ENCODE measurements at places on chromosomes 12 and 14.

DNA sequence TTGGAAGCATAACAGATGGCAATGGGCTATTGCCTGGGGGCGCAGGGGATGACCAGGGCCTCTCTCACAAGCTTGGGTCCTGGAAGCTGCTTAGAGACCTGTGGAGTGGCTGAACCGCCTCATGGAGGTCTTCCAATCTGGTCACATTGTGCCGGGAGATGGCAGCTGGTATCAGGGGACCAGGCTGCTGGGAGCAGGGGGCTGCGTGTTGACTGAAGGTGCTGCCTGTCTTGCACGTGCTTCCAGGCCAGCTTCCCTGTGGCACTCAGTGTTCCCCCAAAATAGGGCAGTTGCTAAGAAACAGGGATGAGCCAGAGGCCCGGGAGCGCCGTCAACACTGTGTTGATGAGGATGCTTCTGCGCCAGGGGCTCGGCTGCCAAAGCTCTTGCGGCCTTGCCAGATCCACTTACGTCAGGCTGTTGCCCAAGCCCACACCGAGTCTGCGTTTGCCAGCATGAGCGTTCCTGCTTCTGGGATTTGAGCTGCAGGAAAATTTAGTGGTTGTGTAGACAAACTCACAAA, 39.8 kb downstream of the ELK3 start:
- DNase-seq, result no peak

DNA sequence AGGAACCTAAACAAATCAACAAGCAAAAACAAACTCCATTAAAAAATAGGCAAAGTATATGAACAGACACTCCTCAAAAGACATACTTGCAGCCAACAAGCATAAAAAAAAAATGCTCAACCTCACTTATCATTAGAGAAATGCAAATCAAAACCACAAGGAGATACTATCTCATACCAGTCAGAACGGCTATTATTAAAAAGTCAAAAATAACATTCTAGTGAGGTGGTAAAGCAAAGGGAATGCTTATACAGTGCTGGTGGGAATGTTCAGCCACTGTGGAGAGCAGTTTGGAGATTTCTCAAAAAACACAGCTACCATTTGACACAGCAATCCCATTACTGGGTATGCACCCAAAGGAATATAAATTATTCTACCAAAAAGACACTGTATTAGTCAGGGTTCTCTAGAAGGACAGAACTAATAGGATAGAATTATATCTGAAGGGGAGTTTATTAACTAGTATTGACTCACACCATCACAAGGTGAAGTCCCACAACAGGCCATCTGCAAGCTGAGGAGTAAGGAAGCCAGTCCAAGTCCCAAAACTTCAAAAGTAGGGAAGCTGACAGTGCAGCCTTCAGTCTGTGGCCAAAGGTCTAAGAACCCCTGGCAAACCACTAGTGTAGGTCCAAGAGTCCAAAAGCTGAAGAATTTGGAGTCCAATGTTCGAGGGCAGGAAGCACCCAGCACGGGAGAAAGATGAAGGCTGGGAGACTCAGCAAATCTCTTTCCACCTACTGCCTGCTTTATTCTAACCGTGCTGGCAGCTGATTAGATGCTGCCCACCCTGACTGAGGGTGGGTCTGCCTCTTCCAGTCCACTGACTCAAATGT, 101.6 kb upstream of the KRAS start:
- DNase-seq, result no peak

DNA sequence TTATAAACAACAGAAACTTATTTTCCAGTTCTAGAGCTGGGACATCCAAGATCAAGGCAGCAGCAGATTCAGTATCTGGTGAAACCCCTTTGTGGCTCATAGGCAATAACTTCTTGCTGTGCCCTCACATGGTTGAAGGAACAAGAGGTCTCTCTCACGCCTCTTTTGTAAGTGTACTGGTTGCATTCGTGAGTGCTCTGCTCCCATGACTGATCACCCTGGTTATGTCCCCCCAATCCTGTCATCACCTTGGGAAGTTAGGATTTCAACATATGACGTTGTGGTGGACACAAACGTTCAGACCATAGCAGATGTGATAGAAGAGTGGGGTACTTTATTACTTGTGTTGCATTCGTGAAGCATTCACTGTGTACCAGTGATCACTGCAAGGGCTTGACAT, 184.0 kb downstream of the SRGAP1 start:
- no peak for DNase-seq

- no peak for DNase-seq
Measured at GRCh38 chr12:43113135-43113534, 438.9 kb downstream of the ADAMTS20 start.

GRCh38 chr12:48358937-48359513, 8.3 kb upstream of the ZNF641 start:
- DNase-seq, result no peak

GRCh38 chr12:125166041-125166440, 100.8 kb downstream of the AACS start:
- no peak for DNase-seq

- DNase-seq, result peak; percentile 72
Measured at GRCh38 chr12:96061864-96062453, 26.6 kb upstream of the LTA4H start.

- DNase-seq, result no peak
Measured at GRCh38 chr12:79439175-79439825, 251.5 kb downstream of the PAWR start.

DNA sequence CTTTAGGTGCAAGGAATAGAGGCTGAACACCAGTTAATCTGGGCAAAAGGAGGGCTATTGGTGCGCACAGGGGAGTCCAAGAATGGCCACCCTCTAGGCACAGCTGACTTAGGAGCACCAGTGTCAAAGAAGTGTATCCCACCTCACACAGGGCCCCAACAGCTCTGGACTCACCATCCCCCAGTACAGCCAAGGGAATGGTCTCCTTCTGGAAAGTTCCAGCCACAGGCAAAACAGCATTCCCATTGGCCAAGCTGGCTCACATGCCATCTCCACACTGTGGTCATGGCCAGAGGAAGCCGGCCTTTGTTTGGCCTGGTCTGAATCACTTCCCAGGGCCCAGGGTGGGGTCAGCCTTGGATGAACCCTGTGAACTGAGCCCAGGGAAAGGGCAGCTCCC, 120.1 kb downstream of the DICER1 start:
- DNase-seq, result no peak

DNA sequence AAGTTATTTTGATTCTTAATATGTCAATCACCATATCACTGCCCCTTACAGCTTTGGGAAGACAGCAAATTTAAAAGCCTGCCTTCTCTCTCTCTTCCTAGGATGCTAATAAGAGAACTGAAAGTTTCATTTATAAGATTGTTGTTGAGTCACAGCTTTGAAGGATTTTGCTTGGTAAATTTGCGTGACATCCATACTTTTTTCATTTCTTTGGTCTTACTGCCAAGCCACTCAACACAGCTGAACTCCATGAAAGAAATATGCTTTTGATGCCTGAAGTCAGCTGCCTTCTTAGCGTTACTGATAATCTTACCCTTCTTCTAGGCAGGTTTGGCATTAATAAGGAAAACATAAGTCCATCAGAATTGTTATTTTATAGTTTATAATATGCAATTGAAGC, 155.0 kb downstream of the CRADD start:
- no peak for DNase-seq

GRCh38 chr14:96056509-96057422, 17.6 kb downstream of the C14orf132 start:
- no peak for DNase-seq

DNA sequence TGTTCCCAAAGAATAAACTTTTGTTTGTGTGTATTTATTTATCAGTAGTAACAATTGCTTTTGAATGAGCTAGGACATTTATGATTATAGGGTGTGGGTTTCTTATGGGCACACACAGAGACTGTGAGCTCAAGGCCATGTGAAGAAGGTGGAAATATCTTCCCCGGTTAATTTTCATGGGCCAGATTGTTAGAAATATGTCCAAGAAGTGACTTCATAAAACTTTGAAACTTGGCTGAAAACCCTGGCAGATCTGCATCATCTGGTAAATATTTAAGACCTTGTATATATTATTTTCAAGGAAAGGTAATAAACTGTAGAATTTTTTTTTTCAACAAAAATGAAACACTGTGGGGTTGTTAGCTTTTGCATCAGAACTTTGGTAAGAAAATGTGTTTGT, 53.5 kb upstream of the RNU6-8 start:
- no peak for DNase-seq

DNA sequence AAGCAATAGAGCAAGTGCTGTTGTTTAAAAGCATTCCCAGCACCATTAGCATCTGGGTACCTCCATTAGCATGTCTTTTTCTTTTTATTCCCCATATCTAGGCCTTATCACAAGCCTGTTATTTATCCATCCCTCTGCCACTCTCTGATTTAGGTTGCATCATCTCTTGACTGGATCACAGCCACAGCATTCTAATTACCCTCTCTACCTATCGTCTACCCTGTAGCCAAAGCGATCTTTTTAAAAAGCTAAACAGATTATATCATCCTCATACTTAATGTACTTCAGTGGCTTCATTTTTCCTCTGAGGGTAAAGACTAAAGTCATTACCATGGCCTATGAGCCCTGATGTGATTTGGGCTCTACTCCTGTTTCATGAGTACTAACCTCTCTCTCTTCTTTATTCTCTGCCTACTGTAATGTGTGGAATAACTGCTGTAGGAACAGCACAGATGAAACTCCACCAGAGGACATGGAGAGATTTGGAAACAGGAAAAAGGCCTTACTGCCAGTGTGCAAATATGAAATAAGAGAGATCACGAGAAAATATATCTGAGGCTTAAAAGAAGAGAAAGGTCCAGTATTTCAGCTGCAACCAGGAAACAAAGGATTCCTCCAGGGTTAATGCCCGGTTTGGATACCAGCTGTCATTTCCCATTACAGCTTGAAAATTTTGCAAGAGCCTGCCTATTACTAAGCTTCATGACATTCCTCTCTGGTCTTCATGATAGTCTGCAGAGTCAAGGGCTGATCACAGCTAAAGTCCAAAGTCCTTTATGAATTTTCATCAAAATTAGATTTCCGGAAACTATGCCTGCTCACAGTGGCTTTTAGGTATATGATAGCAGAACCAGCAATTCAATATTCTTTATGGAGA, 422.5 kb upstream of the PDE3A start:
- DNase-seq, result no peak

DNA sequence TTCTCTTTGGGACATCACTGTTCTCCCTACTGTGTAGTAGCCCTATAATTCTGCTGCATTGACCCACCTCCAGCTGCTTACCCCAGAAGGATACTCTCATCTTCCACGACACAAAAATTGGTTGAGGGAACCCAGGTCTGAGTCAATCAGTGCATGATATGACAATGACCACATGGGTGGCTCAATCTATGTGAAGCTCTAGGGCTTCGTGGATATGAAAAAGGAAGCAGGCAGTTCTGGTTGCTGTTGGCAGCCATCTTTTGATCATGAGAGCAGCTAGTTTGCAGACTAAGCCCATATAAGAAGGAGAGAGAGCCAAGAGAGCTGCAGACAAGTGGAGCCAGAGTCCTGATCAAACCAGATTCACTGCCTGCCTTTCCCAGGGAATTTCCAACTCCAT, 57.9 kb downstream of the AVPR1A start:
- DNase-seq, result no peak

DNA sequence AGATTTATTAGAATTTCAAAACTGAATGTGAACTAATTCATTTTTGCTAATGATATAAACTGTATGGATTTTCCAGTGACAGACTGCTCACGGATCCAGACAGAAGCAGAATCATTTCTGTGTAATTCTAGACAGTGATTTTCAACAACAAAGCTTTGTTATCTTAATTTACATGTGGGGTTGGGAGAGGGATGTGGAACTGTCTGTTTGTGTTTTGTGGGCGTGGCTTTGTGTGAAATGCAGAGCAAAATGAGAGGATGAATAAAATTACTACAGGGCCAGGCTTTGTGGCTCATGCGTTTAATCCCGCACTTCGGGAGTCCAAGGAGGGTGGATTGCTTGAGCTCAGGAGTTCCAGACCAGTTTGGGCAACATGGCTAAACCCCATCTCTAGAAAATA, 834.7 kb downstream of the GALC start:
- DNase-seq, result no peak

- DNase-seq, result no peak
Measured at GRCh38 chr14:51575349-51576116, 76.2 kb upstream of the FRMD6 start.

- no peak for DNase-seq
Measured at GRCh38 chr12:54858562-54858961, 4.2 kb downstream of the MUCL1 start.

- DNase-seq, result no peak
Measured at GRCh38 chr14:88463318-88463717, 77.9 kb downstream of the SPATA7 start.

GRCh38 chr12:124296295-124296915, 1.5 kb downstream of the RFLNA start:
- no peak for DNase-seq

GRCh38 chr14:88505621-88506020, 49.2 kb downstream of the PTPN21 start:
- DNase-seq, result no peak

- peak; percentile 61 for DNase-seq
Measured at GRCh38 chr14:68794851-68795596, 2.2 kb upstream of the ZFP36L1 start.

GRCh38 chr14:72545411-72546311, 348.2 kb downstream of the DPF3 start:
- DNase-seq, result no peak

DNA sequence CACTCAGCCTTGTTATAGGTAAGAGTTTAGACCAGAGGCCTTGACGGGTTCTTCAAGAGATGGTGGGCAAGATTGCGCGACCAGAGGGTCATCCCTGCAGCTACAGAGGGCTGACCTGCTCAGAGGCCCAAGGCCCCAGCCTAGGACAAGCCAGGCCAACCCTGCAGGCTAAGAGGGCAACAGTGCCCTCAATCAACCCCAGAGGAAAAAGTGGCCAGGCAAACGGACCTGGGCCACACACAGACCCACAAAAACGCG, 1.3 kb downstream of the SSH1 start:
- DNase-seq, result no peak

GRCh38 chr14:63475761-63476160, 67.4 kb downstream of the PPP2R5E start:
- DNase-seq, result no peak

DNA sequence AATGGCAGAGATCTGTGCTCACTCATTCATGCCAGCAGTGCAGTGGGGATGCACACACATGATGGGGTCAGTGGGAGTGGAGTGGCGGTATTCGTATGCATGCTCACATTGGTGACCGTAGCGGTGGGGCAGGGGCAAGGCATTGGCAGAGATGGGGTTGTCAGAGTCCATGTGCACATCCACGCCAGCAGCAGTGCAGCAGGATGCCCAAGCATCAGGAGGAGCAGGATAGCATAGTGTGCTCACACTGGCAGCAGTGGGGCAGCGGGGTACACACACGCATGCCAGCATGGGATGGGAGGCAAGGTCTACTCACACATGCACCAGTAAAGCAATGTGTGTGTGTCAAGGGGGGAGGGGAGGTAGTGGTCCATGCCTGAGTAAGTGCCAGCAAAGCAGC, 89.4 kb upstream of the GARIN6 start:
- no peak for DNase-seq

GRCh38 chr12:29113101-29113500, 36.0 kb upstream of the FAR2 start:
- no peak for DNase-seq

- no peak for DNase-seq
Measured at GRCh38 chr14:71362920-71363584, 455.8 kb downstream of the PCNX1 start.
